ENCODE measurements at places on chromosomes 2 and 18.

- no peak for DNase-seq
These were observed 20.4 kb downstream of the RNF144A start for GRCh38 chr2:6937582-6937981.

DNA sequence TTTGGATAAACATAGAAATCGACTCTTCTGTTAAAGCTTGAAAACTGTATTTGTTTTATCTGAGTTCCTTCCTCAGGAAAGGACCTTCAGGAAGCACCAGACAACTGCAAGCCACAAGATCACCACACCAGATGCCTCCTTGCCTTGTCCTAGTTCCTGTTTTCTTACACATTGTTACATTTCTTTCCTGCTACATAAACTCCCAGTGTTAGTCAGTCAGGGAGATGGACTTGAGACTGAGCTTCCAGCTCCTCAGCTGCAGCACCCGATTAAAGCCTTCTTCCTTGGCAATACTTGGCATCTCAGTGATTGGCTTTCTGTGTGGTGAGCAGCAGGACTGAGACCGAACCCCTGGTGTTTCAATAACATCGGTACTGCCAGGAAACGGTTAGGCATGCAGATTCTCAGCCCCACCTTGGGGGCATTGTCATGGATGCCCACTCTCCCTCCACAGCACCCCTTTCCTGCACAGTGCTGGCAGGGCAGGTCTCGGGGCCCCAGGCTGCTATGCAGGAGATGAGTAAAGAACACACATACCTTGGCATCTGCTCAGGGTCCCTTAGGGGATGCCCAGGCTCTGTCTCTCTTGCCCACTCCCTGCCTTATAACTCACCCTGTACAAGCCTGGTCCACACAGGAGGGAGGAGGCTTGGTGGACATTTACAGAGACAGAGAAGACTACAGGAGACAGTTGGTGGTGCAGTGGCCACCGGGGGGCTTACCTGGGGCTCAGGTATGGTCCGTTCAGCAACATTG, 32.6 kb downstream of the ANKMY1 start:
- DNase-seq = no peak

GRCh38 chr2:65377556-65378192, 54.7 kb downstream of the SPRED2 start:
- peak; percentile 80 for DNase-seq

DNA sequence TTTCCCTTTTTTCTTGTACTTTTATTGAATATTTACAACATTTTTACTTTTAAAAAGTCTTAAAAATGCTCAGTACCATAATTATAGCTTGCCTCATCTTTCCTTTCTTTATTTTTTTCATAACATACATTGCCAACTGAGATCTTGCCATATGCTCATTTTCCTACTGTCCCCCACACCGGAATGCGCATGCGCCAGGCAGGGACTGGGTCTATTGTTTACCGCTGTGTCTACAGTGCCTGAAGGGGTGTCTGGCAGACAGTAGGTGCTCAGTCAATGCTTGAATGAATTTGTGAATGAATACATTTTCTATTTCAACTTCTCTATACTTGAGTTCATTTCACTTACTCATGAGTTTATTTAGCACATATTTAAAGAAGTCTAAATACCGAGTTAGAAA, 158.0 kb downstream of the CYP26B1 start:
- no peak for DNase-seq
